ENCODE measurements at places on chromosomes 3 and 15. TPM values are rescaled to one million over a fixed set of nuclear protein-coding genes. Genes with fewer than 3 reads are reported as not detected.
A peak's percentile ranks its signal among the peaks of the same experiment; 100 is the strongest.

- H3K27ac ChIP-seq: no peak overlapping the region
- no peak for DNase-seq
- no peaks in the 10 kb centered on the region for H3K27me3 ChIP-seq
- peaks cover 5% of the 10 kb centered on the region for H3K4me1 ChIP-seq
- H3K4me3 ChIP-seq: no peak overlapping the region
These were observed 13.0 kb upstream of the TSEN2 start for GRCh38 chr3:12471241-12471640.

DNA sequence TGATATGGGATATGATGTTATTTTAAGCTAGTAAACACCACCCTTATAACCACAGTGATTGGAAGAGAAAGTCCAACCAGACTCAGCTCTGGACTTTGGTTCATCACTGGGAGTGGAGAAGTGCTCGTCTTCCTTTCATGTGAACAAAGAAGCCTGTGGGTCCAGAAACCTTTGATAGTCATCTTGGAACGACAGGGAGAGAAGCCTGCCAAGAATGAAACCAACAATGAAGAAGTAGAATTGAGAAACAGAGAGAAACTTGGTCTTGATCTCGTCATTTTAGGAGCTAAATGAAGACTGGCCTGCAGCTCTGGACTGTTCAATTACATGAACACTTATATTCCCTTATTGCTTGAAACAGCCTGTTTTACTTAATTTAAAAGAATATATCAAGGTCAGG is 13.1 kb upstream of the SLC35G2 start:
- H3K4me3 ChIP-seq: no peak overlapping the region
- no peaks in the 10 kb centered on the region for H3K27me3 ChIP-seq
- no peak overlapping the region for H3K27ac ChIP-seq
- DNase-seq: no peak

DNA sequence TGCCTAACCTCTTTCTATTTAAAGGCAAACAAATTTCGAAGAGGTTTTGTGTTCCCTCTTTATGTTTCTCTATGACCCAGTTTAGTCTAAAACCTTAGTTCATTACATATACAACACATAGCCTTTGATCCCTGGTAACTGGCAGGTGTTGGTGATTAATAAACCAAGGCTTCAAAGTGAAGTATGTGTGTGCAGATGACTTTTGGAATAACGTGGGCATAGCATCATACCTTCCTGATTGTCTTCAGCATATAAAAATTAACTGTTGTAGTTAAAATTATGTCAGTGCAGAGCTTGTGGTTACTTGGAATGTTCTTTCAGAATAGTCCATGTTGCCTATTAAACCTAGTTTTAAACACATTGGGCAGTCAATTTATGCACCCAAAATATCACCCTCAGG is 608.3 kb downstream of the ROBO2 start:
- no peaks in the 10 kb centered on the region for H3K27me3 ChIP-seq
- no peak overlapping the region for H3K27ac ChIP-seq
- no peak overlapping the region for H3K4me3 ChIP-seq
- no peaks in the 10 kb centered on the region for H3K4me1 ChIP-seq

- H3K4me1 ChIP-seq: peaks cover 13% of the 10 kb centered on the region
- H3K36me3 ChIP-seq: no peaks in the 10 kb centered on the region
- no peak overlapping the region for H3K27ac ChIP-seq
- H3K4me3 ChIP-seq: no peak overlapping the region
- H3K27me3 ChIP-seq: peaks cover 49% of the 10 kb centered on the region
These were observed 1.4 kb upstream of the RSRC1 start for GRCh38 chr3:158108445-158108985.

GRCh38 chr3:49802719-49803464 is at the start of gene INKA1:
Gene INKA1, plus strand, starts transcription at chr3:49803261. Its CDS starts 132 bp downstream, at chr3:49803393.
- no peaks in the 10 kb centered on the region for H3K36me3 ChIP-seq
- peak within 1 kb of the TSS; percentile 81 for H3K4me3 ChIP-seq
- no peaks in the 10 kb centered on the region for H3K27me3 ChIP-seq
- peaks cover 7% of the 10 kb centered on the region for H3K4me1 ChIP-seq
- DNase-seq: peak; percentile 89

- no peaks in the 10 kb centered on the region for H3K27me3 ChIP-seq
- DNase-seq: no peak
- H3K27ac ChIP-seq: no peak overlapping the region
These were observed 70.3 kb downstream of the TBL1XR1 start for GRCh38 chr3:177127008-177127407.

Gene IL17RE
- 0.51 TPM for polyA plus RNA-seq

- no peaks in the 10 kb centered on the region for H3K27me3 ChIP-seq
- no peaks in the 10 kb centered on the region for H3K4me1 ChIP-seq
- H3K4me3 ChIP-seq: no peak overlapping the region
These were observed 10.1 kb upstream of the SERPINI2 start for GRCh38 chr3:167483708-167484475.
